ENCODE measurements at places on chromosomes 7 and 10.

GRCh38 chr7:1290026-1290678 is 57.5 kb downstream of the UNCX start:
- DNase-seq = no peak

DNA sequence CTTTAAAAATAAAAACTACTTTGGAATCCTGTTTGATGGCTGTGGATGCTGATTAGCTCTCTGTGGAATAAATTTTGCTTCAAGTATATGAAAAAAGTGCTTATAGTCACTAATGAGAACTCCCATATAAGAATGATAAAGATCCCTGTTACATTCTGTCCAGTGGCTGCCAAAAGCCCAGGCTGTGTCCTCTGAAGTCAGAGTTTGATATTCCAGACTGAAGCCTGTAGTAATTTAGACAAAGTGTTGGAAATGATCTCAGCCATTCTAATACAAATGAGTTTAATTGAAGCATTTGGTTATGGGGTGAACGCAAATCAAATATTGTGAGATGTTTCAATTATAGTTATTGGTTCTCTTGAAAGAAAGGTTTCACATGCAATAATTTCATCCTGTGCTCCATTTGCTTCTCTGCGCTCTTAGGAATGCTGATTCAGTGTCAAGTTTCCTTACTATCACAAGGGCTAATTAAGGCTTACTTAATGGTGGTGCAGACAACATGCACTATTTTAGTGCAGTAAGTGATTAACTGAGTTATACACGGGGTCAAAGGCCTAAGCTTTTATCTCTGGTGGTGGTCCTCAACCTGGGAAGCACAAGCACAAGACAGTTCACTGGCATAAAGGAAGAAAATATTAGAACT is 867.6 kb downstream of the SORCS1 start:
- no peak for DNase-seq

DNA sequence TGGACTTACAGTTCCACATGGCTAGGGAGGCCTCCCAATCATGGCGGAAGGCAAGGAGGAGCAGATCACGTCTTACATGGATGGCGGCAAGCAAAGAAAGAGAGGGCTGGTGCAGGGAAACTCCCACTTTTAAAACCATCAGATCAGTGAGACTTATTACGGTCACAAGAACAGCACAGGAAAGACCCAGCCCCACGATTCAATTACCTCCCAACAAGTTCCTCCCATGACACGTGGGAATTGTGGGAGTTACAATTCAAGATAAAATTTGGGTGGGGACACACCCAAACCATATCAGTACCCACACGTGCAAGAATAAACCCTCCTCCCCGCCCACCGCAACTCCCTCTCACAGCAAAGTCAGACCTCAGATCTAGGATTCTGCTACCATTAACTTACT is 4.5 kb upstream of the AIFM2 start:
- DNase-seq = no peak

GRCh38 chr7:65233409-65234034 is 140.1 kb upstream of the ZNF92 start:
- no peak for DNase-seq

- DNase-seq = no peak
These were observed 17.6 kb upstream of the PHYH start for GRCh38 chr10:13317474-13317873.

DNA sequence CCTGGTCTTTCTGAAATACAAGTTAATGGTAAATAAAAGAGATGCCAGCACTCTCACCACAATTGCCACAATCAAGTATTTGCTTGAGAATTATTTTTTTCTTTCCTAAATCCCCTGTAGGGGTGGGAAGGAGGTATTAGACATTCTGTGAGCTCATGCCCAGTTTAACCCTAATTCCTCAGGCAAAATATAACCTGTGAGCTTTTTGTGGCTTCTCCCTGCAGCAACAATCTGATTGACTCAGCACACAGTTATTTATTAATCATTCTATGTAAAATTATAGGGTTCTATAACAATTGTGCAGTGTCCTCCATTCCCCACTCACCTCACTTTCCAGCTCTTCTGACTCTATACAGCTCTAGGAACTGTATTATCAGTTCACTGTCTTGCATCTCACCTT is 66.3 kb downstream of the GLI3 start:
- DNase-seq = no peak

DNA sequence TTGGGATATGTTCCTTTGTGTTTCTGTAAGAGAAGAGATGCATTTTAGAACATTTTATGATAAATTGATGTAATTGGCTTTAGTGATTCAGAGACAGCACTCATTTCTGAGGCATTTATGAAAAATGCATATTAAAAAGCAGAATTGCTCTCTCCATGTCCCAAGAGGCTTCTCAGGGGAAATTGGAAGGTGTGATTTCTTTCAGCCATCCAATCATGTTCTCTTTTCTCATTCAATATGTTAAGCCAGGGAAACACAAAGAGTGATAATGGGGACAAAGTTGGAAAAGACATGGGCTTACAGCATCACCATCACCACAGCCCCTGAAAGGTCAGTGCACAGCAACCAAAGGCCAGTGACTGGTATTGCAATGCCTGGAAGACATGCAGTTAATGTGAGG is 129.9 kb upstream of the COL1A2 start:
- DNase-seq = no peak

DNA sequence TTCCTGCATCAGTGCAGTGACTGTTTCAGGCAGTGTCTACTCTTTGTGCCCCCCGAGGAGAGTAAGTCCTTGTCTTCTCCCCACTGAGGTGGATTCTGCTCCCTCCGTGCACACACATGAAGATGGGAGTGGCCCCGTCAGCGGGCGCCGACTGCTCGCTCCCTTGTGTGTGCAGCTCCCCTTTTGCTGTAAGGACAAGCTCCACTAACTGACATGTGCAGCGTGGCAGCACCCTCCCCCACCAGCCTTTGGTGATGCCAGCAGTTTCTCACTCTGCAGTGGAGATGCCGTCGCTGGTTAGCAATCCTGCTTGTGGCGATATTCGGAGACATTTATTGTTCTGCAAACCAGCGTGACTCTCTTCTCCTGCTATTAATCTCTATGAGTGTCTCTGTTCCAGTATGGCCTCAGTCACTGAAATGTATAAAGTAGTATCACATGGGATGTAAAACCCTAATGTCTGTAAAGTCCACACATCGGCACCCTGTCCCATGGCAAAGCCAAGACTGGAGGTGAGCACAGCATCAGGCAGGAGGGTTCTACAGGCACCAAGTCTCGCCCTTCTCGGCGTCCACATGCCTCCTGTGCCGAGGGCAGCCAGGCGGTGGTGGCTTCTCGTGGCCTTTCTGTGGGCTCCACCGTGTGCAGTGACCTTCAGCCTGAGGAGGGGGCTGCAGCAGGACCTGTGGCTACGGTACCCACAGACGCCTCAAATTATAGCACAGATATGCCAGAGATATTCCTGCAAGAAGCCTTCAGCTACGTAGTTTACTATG is 202.7 kb downstream of the EBF3 start:
- no peak for DNase-seq
